NT2/D1 (cell line): ENCODE measurements at places on chromosomes 3 and 15.

- DNase-seq, result no peak
These were observed 6.1 kb upstream of the SPTBN5 start for GRCh38 chr15:41899854-41900442.

GRCh38 chr3:18499301-18499700 is 74.2 kb upstream of the SATB1 start:
- no peak for DNase-seq

GRCh38 chr3:165259541-165260193 is 63.5 kb upstream of the SLITRK3 start:
- DNase-seq, result no peak

DNA sequence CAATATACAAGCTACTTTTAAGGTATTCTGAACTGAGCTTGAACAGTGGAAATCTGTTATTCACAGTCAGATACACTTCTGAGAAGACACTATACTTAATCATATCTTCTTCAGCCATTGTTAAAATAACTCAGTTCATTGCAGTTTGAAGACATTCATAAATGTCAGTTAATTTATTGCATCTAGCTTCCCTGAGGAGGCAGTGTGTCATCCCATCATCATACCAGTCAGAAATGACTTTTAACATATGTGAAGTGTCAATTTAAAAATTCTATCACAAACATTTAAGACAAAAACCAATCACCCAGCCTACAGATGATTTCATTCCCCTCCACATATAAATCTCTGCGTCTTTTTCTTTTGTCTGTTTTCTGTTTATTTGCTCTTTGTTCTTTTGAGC is 7.5 kb downstream of the TMEM207 start:
- DNase-seq, result no peak
